ENCODE measurements at places on chromosomes 1 and 21. TPM values are rescaled to one million over a fixed set of nuclear protein-coding genes. Genes with fewer than 3 reads are reported as not detected.

DNA sequence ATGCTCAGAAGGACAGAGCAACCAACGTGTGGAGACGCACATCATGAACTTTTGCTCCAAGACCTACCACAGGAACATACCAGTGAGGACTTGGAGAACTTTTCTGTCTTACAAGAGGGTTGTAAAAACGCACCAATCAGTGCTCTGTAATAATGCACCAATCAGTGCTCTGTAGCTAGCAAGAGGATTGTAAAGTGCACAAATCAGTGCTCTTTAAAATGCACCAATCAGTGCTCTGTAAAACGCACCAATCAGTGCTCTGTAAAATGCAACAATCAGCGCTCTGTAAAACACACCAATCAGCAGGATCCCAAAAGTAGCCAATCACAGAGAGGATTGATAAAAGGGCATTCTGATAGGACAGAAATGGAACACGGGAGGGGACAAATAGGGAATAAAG lies 40.4 kb upstream of the SPAG17 start:
- DNase-seq = no peak

- DNase-seq = no peak
Measured at GRCh38 chr1:41319807-41320711, 41.2 kb upstream of the FOXO6 start.

DNA sequence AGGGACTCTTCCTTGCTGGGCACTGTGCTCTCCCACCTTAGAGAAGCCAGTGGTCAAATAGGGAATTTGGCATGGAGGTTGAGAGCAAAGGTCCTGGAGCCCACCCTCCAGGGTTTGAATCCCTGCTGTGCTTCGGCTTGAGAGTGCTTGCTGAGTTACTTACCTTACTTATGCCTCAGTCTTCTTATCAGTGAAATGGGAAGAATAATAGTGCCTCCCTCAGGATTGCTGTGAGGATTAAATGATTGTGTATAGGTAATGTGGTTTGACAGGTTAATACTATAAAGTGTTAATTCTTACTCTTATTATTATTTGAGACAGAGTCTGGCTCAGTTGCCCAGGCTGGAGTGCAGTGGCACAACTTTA lies 79.2 kb downstream of the HHAT start:
- no peak for DNase-seq

- peak; percentile 54 for DNase-seq
Measured at GRCh38 chr1:165376041-165376810, 19.7 kb upstream of the LMX1A start.

Gene NOTCH2NLA
- total RNA-seq = 53.2 TPM

Gene CXADR
- total RNA-seq = 51.7 TPM

All from Calu3 (cell line).